Mononuclear cell (primary cell): ENCODE measurements at places on chromosomes 11 and 22. TPM values are rescaled to one million over a fixed set of nuclear protein-coding genes. Genes with fewer than 3 reads are reported as not detected.

Gene RBM14
- total RNA-seq = 76.4 TPM

Gene RAB39A
- 1.6 TPM for total RNA-seq

Gene CPT1B
- 7.2 TPM for total RNA-seq

Gene OR5A1
- total RNA-seq = under 0.01 TPM

Gene PRG3
- not detected for total RNA-seq

Gene WT1
- total RNA-seq = not detected

Gene MYBPC3
- 0.21 TPM for total RNA-seq

Gene MS4A3
- total RNA-seq = 0.31 TPM

Gene PAX6
- total RNA-seq = 0.21 TPM

Gene NLRP6
- 9.7 TPM for total RNA-seq

Gene F2
- not detected for total RNA-seq

Gene CCDC157
- total RNA-seq = 4.9 TPM
